Cerebellar cortex (tissue), 1 donor: ENCODE measurements at places on chromosomes 12 and 14.

GRCh38 chr12:52865090-52865944 lies 16.5 kb upstream of the KRT78 start:
- peak; percentile 66 for DNase-seq

DNA sequence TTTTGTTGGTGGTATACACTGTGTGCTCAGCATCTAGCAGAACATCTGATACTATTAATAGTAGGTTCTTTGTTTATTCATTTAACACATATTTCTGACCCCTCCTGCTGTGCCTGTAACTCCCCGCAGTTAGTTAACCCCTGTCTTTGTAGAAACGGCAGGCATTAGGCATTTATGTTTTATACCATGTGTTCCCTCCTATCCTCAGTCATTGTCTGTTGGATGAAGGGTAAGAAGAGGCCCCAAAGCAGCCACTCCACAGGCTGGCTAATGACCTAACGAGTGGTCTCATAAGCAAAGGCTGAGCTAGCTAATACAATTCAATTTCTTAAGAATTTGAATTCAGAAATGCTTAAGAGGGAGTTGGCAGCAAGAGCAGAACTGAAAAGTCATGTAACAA lies 170.8 kb downstream of the TMX1 start:
- no peak for DNase-seq

DNA sequence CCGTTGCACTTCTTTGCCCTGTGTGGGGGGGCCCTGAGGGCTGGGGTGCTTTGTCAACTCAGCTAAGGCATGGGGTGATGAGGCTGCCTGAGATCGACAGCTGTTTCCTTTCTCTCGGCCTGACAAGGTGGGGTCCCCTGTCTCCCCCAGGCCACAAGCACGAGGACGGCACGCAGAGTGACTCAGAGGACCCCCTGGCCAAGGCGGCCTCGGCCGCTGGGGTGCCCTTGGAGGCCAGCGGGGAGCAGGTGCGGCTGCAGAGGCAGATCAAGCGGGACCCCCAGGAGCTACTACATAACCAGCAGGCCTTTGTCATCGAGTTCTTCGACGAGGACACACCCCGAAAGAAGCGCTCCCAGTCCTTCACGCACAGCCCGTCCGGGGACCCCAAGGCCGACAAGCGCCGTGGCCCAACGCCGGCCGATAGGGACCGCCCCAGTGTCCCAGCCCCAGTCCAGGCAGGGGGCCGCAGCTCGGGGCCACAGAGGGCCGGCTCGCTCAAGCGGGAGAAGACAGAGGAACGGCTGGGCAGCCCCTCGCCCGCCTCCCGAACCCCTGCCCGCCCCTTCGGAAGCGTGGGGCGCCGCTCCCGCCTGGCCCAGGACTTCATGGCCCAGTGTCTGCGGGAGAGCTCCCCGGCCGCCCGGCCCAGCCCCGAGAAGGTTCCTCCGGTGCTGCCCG lies 18.8 kb downstream of the CEP170B start:
- no peak for DNase-seq

DNA sequence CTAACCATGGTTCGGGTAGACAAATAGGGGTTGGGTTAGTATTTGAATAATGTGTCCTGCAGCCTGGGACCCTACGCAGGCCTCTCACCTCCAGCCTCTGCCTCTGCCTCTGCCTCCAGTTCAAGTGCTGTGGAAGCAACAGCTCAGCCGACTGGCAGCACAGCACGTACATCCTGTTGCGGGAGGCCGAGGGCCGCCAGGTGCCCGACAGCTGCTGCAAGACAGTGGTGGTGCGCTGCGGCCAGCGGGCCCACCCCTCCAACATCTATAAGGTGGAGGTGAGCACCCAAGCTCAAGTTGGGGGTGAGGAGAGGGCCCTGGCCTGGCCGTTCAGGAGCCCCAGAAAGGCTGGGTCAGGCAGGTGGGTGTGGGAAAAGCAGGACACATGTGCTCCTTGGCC lies 55.9 kb downstream of the TSPAN11 start:
- DNase-seq: no peak

- no peak for DNase-seq
These were observed 191.0 kb downstream of the ERC1 start for GRCh38 chr12:1182069-1182468.

GRCh38 chr14:30177781-30178180 lies 250.1 kb upstream of the PRKD1 start:
- no peak for DNase-seq

DNA sequence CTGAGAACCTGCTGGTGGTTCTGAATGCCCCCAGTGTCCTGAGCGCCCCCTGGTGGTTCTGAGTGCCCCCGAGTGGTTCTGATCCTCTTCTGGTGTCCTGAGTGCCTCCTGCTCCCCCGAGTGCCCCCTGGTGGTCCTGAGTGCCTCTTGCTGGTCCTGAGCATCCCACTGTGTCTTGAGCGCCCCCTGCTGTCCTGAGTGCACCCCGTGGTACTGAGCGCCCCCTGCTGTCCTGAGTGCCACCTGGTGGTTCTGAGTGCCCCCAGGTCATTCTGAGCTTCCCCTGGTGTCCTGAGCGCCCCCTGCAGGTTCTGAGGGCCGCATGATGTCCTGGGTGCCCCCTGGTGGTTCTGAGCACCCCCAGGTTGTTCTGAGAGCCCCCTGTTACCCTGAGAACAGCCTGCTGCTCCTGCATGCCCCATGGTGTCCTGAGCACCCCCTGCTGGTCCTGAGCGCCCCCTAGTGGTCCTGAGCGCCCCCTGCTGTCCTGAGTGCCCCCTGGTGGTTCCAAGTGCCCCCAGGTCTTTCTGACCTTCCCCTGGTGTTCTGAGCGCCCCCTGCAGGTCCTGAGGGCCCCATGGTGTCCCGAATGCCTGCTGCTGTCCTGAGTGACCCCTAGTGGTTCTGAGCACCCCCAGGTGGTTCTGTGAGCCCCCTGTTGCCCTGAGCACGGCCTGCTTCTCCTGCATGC lies 1165.4 kb downstream of the TMEM121 start:
- DNase-seq: peak; percentile 1
